ENCODE measurements at places on chromosomes 16 and 17.

- no peak for DNase-seq
Observed at GRCh38 chr16:28974007-28974436, 556 bp upstream of the SPNS1 start.

- DNase-seq = no peak
Observed at GRCh38 chr17:74194682-74195081, 8.8 kb upstream of the RPL38 start.

DNA sequence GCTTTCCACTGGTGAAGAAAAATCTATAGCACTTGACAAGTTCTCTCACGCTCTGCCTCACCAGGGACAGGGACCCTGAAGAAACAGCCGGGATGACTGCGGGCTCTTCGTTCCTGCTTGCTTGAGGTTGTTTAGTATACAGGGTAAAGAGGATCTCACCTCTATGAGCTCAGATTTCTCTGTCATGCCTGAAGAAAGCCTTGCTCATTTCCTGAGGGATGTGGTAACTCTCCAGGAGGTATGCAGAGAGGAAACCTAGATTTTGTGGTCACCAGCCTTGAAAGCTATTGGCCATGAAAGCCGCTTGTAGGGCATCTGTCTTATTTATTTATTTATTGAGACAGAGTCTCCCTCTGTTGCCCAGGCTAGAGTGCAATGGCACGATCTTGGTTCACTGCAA, 23.2 kb downstream of the USP43 start:
- no peak for DNase-seq

GRCh38 chr16:53734908-53735307, 31.0 kb downstream of the FTO start:
- no peak for DNase-seq

DNA sequence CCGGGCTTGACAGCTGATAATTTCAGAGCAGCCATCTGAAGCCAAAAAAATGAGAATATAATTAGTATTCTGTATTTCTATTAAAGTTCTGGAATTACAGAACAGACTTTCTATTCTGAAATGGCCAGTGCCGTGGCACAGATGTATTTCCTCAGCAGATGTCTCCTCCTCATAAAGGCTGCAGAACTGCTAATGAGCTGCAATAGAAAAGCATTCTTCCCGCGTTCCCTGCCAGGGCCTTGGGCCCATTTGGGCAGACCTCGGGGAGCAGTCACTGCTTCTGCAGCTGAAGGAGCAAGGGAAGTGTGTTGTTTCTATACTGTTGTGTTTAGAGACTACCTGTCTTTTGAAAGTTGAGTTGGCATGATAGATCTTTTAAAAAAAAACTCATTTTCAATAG, 152.6 kb upstream of the CACNG5 start:
- no peak for DNase-seq

- no peak for DNase-seq
Observed at GRCh38 chr16:27920391-27920891, 143.1 kb downstream of the GSG1L start.

GRCh38 chr17:60398227-60398959, 6.5 kb upstream of the USP32 start:
- no peak for DNase-seq

DNA sequence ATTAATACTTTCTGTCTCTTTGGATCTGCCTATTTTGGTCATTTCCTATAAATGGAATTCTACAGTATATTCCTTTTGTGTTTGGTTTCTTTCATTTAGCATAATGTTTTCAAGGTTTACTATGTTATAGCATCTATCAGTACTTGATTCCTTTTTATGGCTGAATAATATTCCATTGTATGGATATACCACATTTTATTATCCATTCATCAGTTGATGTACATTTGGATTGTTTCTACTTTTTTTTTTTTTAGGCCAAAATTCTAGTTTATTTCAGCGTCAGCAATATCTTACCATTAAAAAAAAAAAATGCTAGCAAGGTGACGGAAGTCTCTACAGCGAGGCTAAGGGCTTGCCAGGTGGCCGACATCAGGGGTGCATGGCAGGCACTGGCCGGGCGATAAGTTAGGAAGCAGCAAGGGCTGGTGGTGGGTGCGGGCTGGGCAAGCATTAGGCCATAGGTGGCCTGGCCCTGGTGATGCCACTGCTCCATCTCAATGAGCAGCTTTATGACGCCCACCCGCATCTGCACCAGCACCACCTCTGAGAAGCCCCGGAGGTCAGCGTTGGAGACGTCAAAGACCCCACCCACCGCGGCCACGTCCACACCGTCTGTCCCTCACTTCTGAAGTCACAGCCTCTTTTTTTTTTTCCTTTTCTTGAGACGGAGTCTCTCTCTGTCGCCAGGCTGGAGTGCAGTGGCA, 11.4 kb upstream of the C16orf87 start:
- DNase-seq = no peak

DNA sequence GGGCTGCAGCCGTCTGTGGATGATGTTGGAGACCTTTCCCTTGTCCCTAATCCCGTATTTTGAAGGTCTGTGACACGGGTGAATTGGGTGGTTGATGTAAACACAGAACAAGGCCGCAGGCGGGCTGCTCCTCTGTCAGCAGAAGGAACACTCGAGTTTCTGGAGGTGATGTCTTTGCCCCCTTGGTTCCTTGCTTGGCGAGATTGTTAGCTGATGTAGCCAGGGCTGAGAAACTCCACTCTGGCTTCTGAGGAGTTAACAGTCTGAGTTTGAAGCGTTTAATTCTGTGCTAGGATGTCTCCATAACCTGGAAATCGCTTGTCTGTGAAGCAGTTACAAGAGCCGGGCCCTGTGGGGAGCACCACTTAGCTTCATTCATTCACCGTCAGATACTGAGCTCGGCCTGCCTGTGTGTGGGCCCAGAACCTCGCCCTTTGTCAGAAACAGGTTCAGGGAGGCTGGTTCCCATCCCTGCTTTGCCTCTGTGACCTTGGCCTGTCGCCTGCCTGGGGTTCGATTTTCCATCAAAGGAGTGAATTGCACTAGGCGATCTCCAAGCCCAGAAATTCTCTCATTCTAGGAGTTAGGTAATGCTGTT, 1.3 kb downstream of the MAPK8IP3 start:
- no peak for DNase-seq

DNA sequence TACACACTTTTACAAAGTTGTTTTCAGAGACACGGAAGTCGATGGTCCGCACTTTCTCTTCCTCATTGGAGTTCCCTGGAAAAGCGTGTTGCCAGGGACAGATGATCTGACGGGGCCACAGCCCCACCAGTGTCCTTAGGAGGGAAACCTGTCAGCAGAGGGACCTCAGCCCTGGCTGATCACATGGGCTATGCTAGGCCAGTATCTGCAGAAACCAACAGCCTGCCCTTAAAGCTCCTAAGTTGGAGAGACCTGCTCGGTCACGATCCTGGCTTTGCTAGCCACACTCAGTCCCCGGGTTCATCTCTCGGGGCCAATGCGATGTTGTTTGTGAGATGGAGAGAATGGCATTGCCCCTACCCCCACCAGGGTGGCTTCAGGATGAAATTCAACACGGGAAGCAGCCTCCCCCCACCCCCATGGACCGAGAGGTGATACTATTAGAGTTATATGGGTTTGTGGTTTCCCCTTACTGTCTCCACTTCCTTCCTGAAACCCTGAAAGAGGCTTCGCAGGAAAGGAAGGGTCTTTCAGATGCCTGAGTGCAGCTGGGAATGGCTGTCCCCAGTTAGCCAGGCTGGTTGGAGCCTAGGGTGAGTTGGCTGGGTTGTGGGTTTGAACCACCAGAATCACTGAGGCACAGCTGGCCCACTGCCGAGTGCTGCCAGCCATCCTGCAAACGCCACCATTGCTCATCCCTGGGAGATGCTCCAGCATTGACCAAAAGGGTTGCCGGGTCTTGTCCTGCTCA, 16.6 kb downstream of the RMI2 start:
- no peak for DNase-seq

GRCh38 chr17:12627177-12627629, 38.5 kb upstream of the MYOCD start:
- DNase-seq = no peak

DNA sequence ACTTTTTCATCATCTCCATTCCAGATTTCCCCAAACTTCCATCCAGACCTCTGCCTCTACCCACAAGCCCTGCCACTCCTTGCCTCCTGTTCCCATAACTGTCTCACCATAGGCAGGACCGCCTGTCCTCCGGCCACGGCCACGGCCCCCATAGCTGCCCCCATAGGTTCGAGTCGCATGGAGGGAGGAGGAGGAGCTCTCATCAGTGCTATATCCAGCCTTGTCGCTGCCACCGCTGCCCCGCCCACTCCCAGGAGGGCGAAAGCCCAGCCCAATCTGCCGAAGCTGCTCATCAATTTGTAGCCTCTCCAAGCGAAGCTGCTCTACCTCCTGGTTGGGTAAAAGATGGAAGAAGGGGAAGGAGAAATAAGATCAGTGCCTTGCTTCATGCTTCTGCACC, 3.4 kb upstream of the SOX15 start:
- DNase-seq = no peak

DNA sequence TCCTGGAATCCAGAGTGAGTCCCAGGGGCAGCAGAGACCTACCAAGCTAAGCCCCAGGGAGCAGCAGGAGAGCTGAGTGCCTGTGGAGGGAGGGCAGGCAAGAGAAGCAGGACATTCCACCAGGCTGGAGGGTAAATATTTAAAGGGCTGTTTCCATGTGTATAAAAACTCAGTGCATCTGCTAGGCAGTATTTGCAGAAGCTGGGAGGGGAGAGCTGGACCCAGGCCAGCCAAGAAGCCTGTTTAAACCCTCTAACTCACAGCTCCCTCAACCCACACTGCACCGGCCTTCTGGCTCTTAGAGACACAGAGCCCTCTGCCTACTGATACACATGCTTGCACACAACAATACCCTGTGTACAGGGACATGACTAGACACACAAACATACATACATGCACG, 22.5 kb upstream of the TMEM132E start:
- DNase-seq = no peak

DNA sequence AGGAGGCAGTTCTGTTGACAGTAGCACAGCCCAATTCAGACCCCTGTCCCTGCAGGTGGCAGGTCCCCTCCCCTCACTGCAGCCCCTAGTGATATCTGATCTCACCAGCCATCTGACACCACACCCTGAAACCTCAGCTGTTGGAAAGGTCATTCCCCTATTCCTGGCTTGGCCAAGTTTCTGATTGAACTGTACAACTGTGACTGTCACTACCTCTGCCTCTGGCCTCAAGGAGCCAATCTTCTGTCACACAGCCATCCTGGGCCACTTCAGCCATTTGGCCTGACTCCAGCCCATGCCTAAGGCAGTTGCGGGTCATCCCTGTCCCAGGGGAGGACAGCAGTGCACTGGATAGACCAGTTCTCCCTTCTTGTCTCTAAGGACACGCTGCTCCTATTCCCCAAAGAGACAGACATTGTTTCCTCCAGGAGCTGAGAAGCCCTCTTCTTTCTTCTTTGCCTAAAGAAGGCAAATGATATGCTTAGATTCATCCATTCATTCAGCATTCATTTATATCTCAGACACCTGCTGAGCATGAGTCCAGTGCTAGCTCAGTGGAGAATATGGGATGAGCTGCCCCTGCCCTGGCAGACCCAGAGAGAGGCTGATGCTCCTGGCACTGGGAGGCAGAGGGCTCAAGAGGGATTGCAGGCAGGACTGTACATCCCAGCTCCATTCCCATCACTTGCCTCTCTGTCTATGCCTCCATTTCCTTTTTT, 4.6 kb upstream of the ALDOA start:
- no peak for DNase-seq

DNA sequence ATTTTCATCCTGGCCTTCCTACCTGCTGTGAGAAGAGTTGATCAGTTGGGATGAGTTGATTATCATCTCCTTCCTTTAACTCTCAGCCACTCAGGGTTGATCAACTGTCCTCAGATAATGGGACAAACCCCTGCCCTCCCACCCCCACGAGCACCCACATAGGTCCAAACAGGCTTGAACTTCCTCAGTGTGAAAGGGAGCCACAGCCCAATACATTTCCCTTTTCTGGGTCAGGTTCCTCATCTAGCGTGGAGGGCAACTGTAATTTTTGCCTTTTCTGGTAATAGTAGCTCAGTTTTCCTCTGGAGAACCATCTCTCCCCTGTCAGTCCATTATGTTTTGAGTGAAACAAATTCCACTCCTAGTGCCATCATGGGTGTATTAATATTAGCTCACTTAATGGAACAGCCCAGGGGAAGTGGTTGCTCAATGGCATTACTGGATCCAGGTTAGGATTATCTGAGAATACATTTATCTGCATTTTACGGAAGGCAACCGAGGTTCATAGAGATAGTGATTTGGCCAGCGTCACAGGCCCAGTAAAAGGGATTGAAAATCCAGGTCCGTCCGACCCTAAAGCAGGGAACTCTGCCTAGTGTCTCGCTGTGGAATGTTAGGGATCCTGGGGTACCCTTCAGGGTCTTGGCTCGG, 476 bp upstream of the LPCAT2 start:
- no peak for DNase-seq

GRCh38 chr17:29885031-29885640, 44.9 kb downstream of the SSH2 start:
- DNase-seq = no peak

GRCh38 chr17:49521471-49522356, 26.6 kb downstream of the NGFR start:
- no peak for DNase-seq

- no peak for DNase-seq
Observed at GRCh38 chr16:88920618-88921590, 54.4 kb upstream of the PABPN1L start.

- no peak for DNase-seq
Observed at GRCh38 chr16:89837014-89837546, 8.8 kb downstream of the SPIRE2 start.

- DNase-seq = no peak
Observed at GRCh38 chr16:27383556-27384243, 18.3 kb upstream of the IL21R start.

- no peak for DNase-seq
Observed at GRCh38 chr16:54817432-54817831, 113.2 kb upstream of the IRX5 start.

GRCh38 chr16:23976524-23976923, 140.7 kb downstream of the PRKCB start:
- DNase-seq = no peak

DNA sequence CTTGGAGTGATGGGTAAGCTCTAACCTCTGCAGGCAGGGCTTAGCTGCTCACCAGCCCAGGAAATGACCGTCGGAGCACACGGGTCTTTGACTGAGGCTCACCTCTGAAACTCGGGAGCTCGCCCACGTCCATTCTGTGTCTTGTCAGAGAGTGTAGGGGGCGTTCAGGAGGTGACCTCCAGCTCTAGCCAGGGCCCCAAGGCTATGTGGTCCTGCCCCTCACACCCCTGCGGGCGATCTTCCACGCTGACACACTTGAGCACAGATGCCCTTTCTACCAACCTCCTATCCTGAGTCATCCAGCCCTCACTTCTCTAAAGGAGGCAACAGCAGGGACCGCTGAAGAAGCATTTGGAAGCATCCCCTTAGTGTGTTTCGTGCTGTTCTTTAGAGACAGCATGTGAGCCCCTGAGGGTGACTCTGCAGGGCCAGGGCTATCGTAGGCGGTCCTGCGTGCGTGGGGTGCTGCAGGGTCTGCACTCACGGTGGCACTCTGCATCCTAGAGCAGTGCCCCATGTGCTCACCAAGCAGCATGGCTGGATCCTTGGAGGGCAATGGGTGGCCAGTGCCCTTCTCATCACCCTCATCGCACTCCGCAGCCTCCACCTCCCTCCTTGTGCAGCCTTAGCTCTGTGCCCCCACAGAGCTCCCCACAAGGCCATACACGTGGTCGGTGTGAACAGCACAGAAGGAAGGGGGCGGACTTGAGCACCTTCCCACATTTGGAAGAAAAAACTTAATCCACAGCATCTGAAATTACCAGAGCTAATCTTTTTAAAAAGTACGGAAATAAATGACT, 33.8 kb downstream of the SLC47A1 start:
- DNase-seq = no peak

GRCh38 chr17:77405867-77406732, 265.3 kb downstream of the SEC14L1 start:
- DNase-seq = no peak
